ENCODE measurements at places on chromosomes 11 and 22. TPM values are rescaled to one million over a fixed set of nuclear protein-coding genes. Genes with fewer than 3 reads are reported as not detected.

- no peak for DNase-seq
Measured at GRCh38 chr11:87251560-87251959, 213.8 kb downstream of the TMEM135 start.

- no peak for DNase-seq
Measured at GRCh38 chr11:66070604-66071380, 720 bp downstream of the PACS1 start.

GRCh38 chr22:35893698-35894097, 134.9 kb downstream of the RBFOX2 start:
- DNase-seq: no peak

DNA sequence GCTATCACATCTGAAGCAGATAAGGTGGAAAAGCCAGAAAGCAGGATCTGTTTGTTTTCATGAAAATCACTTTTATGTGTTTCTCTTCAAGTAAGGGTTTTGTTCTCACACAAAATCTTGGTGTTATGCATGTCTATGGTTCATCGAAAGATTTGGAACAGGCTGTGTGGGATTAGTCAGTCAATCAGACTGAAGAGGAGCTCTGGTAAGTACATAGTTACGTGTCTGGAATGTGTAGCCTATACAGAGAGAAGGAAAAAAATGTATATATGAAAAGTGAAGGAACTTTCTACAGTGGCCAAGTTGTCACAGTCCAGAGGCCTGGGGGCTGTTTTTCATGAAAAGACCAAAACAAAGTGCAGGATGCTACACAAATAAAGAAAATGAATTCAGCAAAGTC, 156.7 kb downstream of the CNTN5 start:
- DNase-seq: no peak

DNA sequence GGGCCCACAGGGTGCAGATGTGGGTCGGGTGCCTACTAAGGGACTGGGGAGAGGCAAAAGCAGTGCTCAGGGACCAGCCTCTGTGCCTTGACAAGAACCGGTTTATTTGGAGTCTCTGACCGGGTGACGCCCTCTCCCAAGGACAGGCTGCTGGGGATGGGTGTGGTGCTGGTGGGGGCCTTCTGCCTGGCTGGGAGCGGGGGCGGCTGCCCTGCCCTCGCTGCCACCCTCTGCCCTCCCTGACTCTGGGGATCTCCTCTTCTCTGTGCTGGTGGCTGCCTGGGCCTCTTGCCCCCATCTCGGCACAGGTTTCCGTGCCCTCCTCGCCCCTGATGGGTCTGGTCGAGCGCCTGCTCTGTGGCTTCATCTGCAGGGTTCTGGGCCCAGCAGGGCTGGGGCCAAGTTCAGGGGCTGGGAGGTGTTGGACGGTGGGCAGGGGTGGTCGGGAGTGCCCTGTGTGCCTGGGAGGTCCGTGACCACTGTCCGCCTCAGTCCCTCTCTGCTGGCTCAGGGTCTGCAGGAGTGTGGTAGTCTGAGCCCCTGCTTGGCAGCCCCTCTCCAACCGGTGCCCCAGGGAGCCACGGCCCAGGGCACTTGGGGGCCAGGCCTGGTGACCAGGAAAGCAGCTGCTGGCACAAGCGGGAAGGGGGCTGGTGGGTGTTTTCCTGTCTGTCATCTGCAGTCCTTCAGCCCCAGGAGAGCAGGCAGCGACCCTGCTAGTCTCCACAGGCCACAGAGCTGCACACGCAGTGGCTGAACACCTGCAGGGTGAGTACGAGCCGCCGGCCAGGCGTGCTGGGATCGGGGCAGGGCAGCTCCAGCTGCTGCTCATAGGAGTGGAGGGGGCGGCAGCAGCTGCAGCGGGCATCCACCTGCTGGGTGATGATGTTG, 23.5 kb downstream of the MUC6 start:
- no peak for DNase-seq

GRCh38 chr11:5605849-5606248, 9.4 kb downstream of the TRIM6 start:
- peak; percentile 54 for DNase-seq

GRCh38 chr11:128473636-128474035, 113.7 kb downstream of the ETS1 start:
- no peak for DNase-seq

GRCh38 chr11:67504005-67504949, 886 bp downstream of the PITPNM1 start:
- DNase-seq: no peak

- DNase-seq: peak; percentile 8
Measured at GRCh38 chr11:70595452-70595851, 197.1 kb downstream of the CTTN start.

GRCh38 chr11:120052196-120052775, 85.6 kb downstream of the TRIM29 start:
- DNase-seq: no peak

GRCh38 chr11:109939166-109939810, 153.9 kb upstream of the ZC3H12C start:
- DNase-seq: peak; percentile 71

DNA sequence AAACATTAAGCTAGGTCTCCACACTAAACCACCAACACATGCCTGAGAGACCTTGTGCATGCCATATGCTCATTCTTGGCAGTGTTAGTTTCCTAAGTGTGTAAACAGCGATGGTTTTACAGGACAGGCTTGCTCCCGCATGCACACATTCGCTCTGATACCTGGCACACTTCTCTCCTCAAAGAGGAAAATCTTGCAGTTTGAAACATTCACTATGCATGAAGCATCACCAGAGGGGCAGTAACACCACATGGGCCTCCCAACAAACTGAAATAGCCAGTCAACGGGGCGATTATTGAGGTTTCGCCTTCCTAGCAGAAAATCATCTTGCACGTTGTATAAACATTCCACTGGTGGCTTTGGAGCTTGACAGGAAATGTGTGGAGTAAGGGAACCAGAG, 52.6 kb downstream of the ABTB2 start:
- DNase-seq: no peak

- DNase-seq: no peak
Measured at GRCh38 chr22:28435140-28435768, 244.4 kb downstream of the TTC28 start.

DNA sequence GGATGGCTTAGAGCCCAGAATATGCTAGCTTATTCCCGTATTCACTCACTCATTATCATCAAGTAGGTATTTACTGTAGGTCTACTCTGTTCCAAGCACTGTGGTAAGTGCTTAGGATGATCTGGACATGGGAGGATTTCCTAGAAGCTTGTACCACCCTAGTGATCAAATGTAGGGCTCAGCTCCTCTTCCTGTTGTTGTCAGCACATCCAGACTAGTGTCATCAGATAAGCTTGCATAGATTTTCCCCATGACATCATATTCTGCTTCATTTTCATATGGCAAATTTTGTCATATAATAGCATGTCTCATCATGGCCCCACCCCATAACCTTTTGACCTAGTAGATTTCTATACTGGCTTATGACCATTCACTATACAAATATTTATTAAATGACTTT, 19.3 kb upstream of the NUCB2 start:
- DNase-seq: peak; percentile 28

GRCh38 chr22:49551897-49552614, 275.6 kb downstream of the BRD1 start:
- DNase-seq: no peak

- no peak for DNase-seq
Measured at GRCh38 chr11:16909359-16910035, 104.7 kb downstream of the PLEKHA7 start.

Gene HTR3A
- total RNA-seq: not detected

Gene OR4C3
- total RNA-seq: not detected

Gene DAGLA
- total RNA-seq: 3.7 TPM

Gene RIN1
- 44.2 TPM for total RNA-seq

Gene OR51B5
- 118 TPM for total RNA-seq

Gene MEI1
- 1.4 TPM for total RNA-seq

Gene ABCG4
- total RNA-seq: not detected

Gene TREH
- total RNA-seq: not detected

Gene PKDREJ
- not detected for total RNA-seq

Measured in HT1080 (cell line).